ENCODE measurements at places on chromosomes 16 and 17.

- DNase-seq = no peak
Measured at GRCh38 chr16:23931199-23931598, 95.4 kb downstream of the PRKCB start.

DNA sequence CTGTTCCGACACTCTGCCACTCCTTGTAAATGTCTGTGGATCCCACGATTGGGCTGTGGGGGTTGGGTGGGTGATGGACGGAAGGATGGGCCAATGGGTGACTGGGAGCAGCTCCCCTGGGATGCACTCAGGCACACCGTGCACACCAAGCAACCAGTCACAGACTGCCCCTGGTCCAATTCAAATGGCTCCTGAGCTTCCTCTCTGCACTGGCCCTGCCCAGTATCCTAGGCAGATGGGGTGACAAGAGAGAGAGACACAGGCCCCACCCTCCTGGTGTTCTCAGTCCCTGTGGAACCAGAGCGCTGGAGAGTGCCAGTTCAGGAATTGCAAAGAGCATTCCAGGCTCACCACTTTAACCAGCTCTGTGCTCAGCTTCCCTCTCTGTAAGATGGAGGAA, 32.8 kb downstream of the BEAN1 start:
- no peak for DNase-seq

DNA sequence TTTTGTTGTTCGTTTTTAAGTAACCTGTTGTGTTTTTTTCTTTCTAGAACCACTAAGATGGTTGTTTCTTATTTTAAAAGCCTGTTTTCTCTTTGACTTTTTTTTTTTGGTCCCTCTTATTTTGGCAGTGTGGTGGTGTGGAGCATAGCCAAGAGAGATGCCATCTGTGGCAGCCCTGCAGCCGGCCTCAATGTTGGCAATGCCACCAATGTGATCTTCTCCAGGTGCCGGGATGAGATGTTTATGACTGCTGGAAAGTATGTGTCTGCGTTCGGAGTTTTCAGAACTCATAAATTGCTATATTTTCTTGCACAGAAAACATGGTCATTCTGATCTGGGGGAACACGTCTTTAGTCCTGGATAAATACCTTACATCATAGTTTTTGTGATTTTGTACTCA, 17.6 kb downstream of the CFAP52 start:
- DNase-seq = no peak

DNA sequence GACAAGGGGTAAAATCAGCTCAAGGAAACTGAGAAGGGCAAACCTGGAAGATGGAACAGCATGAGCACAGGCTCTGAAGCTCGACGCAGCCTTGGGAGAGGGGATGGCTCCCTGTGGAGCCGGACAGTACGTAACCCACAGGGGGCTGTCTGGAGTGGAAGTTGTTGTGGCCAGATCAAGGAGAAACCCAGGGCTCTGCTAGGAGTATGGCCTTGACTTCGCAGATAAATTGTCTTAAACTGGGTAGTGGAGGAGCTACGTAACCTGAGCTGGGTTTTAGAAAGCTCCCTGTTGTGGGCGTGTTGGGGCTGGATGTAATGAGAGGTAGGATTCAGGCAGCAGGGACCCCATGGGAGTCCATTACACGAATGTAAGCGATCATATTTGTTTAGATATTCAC, 25.5 kb upstream of the AXIN2 start:
- no peak for DNase-seq

DNA sequence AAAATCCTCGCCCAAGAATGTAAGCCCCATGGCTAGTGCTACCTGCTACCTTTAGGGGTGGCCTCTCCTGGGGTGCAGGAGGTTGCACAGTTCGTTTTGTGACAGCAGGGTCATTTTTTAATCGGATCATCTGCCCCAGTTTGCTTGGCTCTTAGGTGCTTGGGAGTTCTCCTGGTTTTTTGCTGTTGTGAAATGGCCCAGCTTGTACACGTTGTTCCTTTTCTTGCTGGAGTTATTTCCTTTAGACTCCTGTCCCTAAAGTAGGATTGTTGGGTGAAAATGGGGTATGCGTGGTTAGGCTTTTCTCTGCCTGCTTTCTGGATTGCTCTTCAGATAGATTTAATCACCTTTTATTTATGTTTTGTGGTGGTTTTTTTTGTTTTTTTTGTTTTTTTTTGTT, 25.8 kb downstream of the ABCC1 start:
- no peak for DNase-seq

DNA sequence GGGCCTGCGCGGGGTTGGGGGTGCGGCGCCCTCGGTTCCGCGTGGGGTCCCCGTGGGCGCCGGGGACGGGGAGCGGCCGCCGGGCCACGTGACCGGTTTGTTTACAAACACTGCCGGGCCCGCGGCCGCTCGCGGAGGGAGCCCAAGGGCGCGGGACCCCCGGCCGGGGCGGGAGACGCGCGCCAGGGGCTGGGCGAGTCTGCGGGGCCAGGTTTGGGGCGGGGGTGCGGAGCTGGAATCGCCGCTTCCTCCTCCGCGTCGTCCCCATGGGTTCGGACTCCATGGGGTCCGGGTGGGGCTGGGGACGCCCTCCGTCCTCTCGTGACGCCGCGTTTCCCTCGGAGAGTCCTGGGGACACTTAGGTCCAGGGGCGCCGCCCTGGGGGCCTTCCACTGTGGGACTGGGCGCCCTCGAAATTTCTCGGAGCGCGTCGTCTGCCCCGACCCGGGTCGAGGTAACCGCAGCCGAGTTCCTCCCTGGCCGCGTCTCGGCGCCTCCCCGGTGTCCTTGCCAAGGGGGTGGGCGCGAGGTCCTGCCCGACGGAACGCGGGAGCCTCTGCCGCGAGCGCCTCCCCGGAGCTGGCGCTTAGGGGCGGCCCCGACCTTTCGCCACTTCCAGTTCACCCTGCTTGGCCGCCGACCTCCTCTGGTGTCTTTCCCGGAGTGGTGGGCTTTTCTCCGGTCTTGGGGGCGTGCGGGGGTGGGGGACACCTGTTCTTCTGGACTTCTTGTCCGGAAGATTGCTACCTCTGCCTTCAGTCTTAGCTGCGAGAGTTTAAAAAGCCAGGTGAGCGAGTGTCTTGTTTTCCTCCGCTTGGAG, 684 bp downstream of the YPEL2 start:
- no peak for DNase-seq

DNA sequence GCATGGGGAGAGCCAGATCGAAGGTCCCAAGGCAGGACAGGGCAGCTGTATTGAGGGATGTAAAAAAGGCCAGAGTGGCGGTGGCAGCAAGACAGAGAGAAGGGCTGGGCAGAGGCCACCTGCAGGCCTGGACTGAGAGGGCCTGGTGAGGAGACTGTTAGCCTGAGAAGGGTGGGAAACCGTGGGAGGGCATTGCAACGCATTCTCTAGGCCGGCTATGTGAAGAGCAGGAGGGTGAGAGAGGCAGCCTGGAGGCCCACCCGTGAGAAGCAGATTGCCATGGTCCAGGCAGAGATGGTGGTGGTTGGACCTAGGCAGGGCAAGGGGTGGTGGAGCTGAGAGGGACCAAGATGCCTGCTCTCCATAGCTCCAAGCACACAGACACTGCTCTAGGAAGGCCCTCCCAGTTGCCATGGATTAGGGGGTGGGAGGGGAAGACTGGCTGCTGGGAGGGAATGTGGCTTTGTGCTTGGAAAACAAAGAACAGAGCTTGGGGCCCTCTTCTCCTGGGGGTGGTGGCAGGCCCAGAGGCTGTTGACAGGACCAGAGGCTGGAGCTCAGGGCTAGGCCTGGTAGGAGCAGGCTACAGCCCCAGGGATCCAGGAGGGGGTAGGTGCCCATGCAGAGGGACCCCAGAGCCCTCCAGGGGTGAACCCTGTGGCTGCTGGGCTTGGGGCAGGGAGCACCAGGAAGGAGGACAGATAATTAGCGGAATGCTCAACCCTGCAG, 12.4 kb upstream of the TCAP start:
- no peak for DNase-seq

- no peak for DNase-seq
Measured at GRCh38 chr16:82156761-82157533, 13.1 kb downstream of the MPHOSPH6 start.

GRCh38 chr17:39598047-39598481, 9.7 kb downstream of the NEUROD2 start:
- DNase-seq = no peak

DNA sequence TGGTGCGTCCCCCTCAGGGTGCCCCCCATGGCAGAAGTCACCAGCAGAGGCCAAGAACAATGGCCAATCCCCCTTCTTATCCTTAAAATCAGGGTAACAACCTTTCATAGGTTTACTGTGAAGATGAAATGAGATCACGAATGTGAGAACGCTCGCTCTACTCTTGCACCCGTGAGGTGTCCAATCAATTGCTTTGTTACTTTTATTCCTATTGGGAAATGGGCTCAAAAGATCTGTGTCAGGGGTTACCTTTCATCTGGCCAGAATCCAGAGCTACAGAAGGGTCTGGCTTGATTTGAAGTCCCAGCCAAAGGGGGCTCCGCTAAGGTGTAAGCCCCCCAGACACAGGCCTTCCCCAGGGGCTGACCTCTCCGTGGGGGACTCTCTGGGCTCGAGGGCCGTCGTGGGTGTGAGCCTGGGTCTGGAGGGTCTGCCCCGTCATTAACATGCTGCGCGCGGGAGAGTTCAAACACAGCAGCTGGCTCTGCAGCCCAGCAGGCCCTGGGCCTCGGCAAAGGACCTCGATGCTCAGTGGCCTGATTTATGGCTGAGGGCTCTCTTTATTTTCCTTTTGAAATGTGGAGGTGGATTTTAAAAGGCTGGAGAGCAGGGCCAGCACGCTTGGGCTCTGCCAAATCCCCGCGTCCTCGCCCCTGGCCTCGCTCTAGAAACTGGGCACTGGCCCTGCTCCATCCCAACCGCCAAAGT, 10.4 kb downstream of the ABR start:
- no peak for DNase-seq

- no peak for DNase-seq
Measured at GRCh38 chr16:67441907-67442306, 11.0 kb downstream of the HSD11B2 start.

DNA sequence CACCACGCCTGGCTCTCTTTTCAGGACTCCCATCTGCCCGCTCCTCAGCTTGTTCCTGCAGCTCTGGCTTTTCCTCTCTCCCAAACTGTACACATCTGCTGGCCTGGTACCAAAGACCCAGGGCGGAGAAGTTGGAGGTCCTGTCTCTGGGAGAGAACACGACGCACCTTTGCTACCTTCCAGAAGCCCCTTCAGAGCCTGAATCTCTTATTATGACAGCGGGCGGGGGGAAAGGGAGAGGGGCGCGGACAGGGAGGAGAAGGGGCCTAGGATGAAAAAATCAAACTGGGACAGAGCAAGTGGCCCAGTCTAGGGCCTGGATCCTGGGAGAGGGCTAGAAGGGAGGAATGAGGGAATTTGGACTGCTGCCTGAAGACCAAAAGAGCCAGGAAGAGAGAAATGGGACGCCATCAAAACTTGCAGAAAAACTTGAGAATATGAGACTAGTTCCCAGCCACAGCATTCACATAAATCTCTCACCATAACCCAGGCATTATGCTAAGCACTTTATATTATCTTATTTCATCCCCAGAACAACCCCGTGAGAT, 2.5 kb upstream of the PER1 start:
- DNase-seq = no peak

- peak; percentile 33 for DNase-seq
Measured at GRCh38 chr16:49857423-49858181, 1.7 kb upstream of the ZNF423 start.

GRCh38 chr16:4744555-4745273, 10.4 kb downstream of the DNAAF8 start:
- no peak for DNase-seq

DNA sequence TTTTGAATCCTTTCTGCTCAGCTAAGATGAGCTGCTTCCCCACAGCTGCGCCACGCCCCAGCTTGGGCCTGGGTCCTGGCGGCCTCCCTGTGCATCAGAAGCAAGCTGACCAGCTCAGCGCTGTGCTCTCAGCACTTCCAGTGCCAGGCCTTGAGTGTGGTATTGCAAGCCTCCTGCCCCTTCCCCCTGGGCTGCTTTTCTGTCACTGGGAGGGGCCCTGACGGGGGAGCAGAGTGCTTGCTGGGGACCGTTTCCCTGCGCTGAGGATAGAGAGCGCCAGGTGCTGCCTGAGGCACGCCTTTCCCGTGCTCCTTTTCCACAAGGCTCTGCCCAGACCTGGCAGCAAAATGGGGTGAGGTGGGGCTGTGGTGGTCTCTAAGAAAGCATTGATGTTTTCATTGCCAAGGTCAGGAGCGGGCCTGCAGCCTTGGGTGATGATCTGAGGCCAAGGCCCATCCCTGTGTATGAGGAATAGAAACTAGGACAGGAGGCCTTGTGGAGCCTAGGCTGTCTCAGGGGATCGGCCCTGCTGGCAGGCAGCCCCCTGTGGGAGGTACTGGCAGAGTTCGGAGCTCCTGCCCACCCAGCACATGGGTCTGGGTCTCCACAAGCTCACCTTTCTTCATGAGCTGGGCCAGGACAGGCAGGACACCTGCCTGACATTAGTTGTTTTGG, 29.7 kb downstream of the POLR3E start:
- no peak for DNase-seq

GRCh38 chr16:3029491-3030221, 5.8 kb downstream of the THOC6 start:
- DNase-seq = no peak

- no peak for DNase-seq
Measured at GRCh38 chr16:30761427-30761927, 385 bp downstream of the CFAP119 start.

DNA sequence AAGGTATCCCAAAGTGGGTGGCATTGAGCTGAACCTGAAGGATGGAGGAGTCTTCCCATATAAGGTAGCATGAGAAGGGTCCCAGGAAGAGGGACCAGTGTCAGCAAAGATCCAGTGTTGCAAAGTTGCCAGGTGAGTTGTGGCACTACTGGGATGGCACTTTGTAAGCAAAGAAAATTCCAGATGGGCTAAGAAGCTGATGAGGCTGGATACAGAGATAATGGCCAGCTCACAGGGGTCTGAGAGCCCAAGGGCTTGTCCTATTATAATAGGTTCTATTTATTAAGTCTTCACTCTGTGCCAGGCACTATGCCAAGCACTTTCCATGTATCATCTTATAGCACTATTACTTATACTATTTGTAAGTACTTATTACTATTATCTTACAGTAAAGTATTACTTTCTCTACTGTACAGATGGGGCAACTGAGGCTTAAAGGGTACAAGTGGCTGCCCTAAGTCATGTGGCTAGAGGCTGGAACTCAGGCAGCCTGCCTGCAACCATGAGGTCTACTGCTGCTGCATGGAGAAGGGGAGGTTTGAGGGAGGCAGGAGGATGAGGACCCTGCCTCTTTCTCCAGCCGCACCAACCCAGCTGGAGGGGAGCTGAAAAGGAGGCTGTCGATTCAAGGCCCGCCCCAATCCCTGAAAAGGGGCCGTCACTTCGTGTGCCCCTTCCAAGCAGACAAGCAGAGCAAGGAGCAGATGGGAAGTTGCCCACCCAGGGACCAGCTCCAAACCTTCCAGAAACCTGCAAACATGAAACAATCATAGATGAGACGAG, 86.5 kb downstream of the C16orf78 start:
- no peak for DNase-seq
